Cardiac septum (tissue), 1 donor: ENCODE measurements at places on chromosomes 1 and 21.

DNA sequence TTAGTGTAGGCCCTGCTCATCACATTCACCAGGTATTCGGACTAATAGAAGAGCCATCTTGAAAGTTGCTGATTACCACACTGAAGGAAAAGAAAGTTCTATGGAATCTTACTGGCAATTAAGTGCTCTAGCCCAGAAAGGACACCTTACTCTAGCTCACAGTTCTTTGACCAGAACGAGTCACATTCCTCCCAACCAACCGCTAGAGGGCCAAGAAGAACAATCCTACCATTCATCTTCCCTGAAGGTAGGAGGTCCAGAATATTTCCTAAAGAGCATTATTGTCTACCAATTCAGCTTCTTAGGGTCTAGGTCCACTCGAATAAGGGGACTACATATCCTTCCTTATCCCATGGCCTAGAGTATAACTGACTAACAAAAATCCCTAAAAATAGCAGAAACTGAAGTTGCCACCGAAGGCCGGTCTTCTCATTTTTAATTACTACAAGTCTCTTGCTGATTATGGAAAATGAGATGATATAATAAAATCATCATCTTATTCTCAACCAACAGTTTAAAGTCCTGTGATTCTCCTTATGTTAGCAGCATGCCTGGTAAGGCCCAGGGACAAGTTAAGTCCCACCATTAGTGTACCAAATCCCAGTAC is 2.7 kb upstream of the FMO1 start:
- DNase-seq = no peak

DNA sequence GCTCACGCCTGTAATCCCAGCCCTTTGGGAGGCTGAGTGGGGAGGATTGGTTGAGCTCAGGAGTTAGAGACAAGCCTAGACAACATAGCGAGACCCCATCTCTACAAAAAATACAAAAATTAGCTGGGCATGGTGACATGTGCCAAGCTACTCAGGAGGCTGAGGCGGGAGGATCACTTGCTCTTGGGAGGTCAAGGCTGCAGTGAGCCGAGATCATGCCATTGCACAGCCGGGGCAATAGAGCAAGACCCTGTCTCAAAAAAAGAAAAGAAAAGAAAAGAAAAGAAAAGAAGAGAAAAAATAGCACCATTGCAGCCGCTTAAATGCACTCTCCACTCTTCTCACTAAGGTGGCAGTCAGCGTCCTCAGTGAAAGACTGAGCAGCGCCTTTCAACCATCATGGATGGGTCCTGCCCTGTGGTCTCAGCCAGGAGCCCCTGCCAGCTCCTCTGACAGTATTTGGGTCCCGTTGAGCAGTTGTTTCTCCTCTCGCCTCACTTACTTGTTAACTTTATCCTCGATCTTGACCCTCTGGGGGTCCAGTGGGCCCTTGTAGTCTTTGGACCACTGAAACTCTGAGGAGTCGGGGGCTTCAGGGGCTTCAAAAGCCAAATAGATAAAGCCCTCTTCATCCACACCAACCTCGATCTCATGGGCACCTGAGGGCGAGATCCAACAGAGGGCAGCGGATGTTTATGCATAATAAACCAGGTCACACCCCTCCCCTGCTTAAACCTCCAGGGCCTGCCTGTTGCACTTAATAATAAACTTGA is 36.9 kb downstream of the MYOM3 start:
- DNase-seq = no peak

GRCh38 chr1:64539781-64540218 is 69.9 kb downstream of the CACHD1 start:
- DNase-seq = no peak

DNA sequence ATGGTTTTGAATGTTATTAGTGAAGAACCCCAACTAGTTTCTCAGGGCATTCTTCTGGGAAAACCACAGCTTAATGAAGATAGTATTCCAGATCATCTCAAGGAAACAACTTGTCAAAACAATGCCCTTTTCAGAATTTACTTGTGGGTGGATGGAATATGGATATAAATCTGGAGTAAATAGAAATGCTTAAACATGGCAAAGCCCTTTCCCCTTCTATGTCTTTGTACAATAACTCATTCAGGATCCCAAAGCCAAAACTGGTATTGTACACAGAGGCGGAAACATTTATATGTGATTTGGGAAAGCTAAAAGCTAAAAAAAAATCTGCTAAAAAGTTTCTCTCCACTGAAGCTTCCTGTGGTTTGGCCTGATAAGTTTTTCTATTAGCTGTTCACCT is 55.5 kb upstream of the RGS5 start:
- DNase-seq = no peak

DNA sequence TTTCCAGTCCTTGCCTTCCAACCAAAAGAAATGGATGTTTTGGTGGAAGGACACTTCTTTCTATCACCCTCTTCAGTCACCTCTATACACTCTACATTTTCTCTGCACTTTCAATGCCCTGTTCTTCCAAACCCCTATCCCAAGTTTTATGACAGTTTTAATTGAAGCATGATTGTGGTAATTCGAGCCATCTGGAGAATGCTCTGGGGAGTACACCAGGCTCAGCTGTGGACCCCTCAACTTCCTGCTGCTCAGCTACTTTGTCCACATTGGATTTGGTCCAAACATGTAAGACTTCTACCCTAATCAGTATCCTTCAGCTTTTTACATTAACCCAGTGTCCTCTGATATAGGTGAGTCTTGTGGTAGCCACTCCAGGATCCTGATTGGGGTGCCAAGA is 129.6 kb downstream of the SYT2 start:
- DNase-seq = no peak

- DNase-seq = no peak
These were observed 49.6 kb downstream of the GRIK3 start for GRCh38 chr1:36984675-36985074.

DNA sequence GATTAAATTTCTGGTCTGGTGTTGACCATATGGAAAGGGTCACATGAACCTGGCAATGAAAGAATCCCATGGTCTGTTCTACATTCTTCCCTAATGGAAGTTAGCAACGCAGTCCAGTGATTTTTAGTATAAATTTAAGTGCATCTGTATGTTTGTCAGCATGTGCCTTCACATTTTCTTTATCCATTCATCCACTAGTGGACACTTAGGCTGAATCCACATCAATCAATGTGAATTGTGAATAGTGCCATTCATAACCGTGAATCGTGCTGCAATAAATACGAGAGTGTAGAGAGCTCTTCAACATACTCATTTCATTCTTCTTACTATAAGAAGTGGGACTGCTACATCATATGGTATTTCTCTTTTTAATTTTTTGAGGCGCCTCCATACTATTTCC is 12.7 kb upstream of the IFI16 start:
- DNase-seq = no peak
